ENCODE measurements at places on chromosomes 2 and 18.

DNA sequence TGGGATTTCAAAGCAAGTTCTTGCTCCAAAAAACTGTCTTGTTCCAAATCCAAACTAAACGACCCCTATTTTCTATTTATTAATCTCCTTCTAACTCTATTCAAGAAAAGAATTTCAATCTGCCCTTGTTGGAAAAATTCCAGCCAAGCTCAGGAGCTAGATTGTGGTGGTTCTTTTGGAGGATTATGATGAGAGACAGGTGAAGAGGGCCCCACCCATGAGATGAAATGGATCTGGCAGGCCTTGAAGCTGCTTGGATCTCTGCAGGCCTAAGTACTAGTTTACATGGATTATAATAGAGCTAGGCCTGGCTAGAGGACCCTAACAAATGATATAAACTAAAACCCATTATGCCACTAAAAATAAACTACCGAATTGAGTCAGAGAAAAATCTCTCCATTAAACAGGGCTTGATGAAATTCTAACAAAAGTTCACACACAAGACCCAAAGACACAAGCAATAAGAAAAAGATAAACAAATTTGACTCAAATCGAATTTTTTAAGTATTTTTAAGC, 101.6 kb downstream of the GFPT1 start:
- DNase-seq, result no peak

GRCh38 chr2:182324665-182325064, 102.2 kb downstream of the PDE1A start:
- no peak for DNase-seq

GRCh38 chr18:77054288-77054605, 78.3 kb downstream of the MBP start:
- no peak for DNase-seq

GRCh38 chr2:237642038-237642734, 14.8 kb downstream of the LRRFIP1 start:
- no peak for DNase-seq

DNA sequence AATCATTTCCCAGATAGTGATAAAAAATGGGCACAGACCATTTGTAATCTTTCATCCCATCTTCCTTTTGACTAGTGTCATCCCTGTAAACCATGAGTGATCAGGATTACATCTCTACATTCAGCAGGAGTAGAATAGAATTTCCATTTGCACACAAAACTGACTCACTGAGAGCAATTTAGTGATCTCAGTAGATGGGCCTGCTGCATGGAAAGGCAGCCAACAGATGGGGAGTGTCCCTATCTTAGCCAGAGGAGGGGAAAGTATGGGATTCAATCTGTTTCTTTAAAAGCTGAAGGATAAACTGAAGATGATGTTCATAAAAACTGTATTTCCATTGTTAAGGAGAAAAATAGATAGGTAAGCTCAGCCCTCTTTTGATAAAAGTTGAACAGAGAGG, 441.7 kb downstream of the ZNF521 start:
- DNase-seq, result no peak

DNA sequence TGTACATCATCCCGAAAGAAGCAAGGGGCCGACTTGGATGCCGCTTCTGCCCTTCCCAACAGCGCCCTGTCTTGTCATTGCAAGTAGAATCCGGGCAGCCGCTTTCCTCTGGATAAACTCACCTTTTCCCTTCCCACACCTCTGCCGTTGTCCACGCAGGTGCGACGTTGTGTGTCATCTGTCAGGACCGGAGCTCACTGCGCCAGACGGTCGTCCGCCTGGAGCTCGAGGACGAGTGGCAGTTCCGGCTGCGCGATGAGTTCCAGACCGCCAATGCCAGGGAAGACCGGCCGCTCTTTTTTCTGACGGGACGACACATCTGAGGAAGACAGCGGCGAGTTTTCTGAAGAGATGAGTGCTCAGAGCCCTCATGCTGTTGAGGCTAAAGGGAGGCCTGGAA, 29.9 kb downstream of the NTSR2 start:
- no peak for DNase-seq

GRCh38 chr18:1371724-1372123, 467.1 kb downstream of the ADCYAP1 start:
- DNase-seq, result no peak

GRCh38 chr2:168466190-168466737, 10.2 kb downstream of the CERS6 start:
- no peak for DNase-seq

DNA sequence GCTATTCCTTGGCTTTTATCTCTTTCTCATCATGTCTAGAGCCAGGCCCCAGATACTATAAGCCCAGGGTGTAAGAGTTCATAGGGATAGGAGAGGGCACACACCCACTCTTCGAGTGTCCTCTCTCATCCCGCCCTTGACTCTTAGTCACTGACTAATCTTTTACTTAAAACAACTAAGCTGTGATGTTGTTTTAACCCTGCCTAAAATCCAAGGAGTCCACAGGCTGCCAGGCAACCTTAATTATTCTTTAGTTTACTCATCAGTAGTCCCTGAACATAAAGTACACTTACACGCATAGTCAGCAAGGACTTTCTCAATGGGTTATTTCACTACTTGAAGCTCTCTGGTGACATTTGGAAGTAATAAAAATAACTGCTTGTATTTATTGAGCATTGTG, 28.4 kb downstream of the GREB1L start:
- no peak for DNase-seq

GRCh38 chr2:102726128-102727087, 35.4 kb upstream of the TMEM182 start:
- no peak for DNase-seq
